ENCODE measurements at places on chromosomes 2 and 18.

DNA sequence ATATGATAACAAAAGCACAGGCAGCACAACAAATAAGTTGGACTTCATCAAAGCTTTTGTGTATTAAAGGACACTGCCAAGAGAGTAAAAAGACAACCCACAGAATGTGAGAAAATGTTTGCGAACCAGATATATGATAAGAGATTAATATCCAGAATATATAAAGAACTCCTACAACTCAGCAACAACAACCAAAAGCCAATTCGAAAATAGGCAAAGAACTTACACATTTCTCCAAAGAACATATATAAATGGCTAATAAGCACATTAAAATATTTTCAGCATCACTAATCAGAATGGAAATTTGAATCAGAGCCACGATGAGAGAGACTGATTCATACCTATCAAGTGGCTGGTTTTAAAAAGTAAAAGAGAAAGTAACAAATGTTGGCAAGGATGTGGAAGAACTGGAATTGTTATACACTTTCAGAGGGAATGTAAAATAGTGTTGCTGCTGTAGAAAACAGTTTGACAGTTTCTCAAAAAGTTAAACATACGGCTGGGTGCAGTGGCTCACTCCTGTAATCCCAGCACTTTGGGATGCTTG lies 25.2 kb downstream of the EPB41L5 start:
- H3K4me1 ChIP-seq, result no peaks in the 10 kb centered on the region
- H3K36me3 ChIP-seq, result peaks cover 3% of the 10 kb centered on the region
- no peak for DNase-seq

GRCh38 chr2:23659328-23659727 lies 267.6 kb downstream of the ATAD2B start:
- H3K4me3 ChIP-seq, result no peak overlapping the region
- no peaks in the 10 kb centered on the region for H3K27me3 ChIP-seq
- no peaks in the 10 kb centered on the region for H3K4me1 ChIP-seq
- no peaks in the 10 kb centered on the region for H3K36me3 ChIP-seq
- DNase-seq, result no peak
- no peak overlapping the region for H3K27ac ChIP-seq

GRCh38 chr2:69767034-69767433 lies 25.1 kb downstream of the ANXA4 start:
- no peaks in the 10 kb centered on the region for H3K4me1 ChIP-seq
- no peak overlapping the region for H3K4me3 ChIP-seq
- no peak overlapping the region for H3K27ac ChIP-seq
- no peak for DNase-seq

DNA sequence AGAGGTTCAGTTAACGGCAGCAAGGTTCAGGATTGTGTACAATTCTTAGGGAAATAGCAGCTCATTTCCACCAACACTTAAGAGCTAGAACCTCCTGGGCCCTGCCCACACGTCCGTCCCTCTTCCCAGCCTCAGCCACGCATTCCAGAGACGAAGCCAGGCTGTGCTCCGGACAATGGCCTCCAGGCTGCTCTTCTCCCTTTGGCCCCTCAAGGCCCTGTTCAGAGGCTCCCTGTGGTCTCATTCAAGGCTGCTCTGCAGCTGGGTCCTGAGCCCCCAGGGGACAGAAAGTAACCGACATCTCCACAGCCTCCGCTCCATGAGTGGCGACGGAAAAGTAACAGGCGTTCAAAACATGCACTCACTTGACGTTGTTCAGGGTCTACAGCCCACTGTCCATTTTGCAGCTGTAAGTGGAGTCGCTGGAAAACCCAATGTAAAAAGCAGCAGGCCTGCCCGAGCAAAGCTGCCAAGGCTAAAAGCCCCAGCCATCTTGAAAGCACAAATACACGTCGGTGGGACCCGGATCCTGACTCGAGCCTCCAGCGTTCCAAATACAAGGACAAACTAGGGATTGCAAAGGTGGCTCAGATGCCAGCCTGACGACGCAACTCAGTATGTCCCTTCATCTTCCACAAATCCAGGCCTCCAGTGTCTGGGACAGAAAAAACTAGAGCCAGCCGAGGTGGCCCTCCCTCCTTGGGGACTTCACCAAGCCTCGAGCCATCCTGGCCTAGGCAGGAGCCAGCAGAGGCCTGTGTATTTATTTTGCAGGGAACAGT lies 76.9 kb downstream of the NDUFA10 start:
- no peak overlapping the region for H3K4me3 ChIP-seq
- no peak for DNase-seq
- H3K27ac ChIP-seq, result peak overlapping the region; percentile 66
- H3K27me3 ChIP-seq, result no peaks in the 10 kb centered on the region

GRCh38 chr18:45757005-45757404 lies 33.0 kb downstream of the SLC14A1 start:
- peaks cover 2% of the 10 kb centered on the region for H3K4me1 ChIP-seq
- H3K36me3 ChIP-seq, result no peaks in the 10 kb centered on the region
- no peak overlapping the region for H3K4me3 ChIP-seq
- no peak for DNase-seq

GRCh38 chr2:176494949-176495353 lies 225.7 kb downstream of the MTX2 start:
- DNase-seq, result peak; percentile 11
- no peaks in the 10 kb centered on the region for H3K36me3 ChIP-seq

- DNase-seq, result no peak
- H3K27ac ChIP-seq, result no peak overlapping the region
- H3K4me3 ChIP-seq, result no peak overlapping the region
- no peaks in the 10 kb centered on the region for H3K4me1 ChIP-seq
Measured at GRCh38 chr2:38233231-38233983, 143.7 kb downstream of the ATL2 start.

Data from DND-41 (cell line).